Left ventricle myocardium inferior (tissue), 1 donor: ENCODE measurements at places on chromosomes 12 and 14. TPM values are rescaled to one million over a fixed set of nuclear protein-coding genes. Genes with fewer than 3 reads are reported as not detected.

Gene MYH6
- 1,823 TPM for total RNA-seq

Gene PLD4
- 0.44 TPM for total RNA-seq

Gene DNAI7
- total RNA-seq, result 1.1 TPM

GRCh38 chr12:100201604-100202423 lies 1.2 kb downstream of the ACTR6 start:
- no peak for DNase-seq
- peaks cover 17% of the 10 kb centered on the region for H3K36me3 ChIP-seq
- no peaks in the 10 kb centered on the region for H3K27me3 ChIP-seq
- H3K4me1 ChIP-seq, result peaks cover 35% of the 10 kb centered on the region
- H3K27ac ChIP-seq, result no peak overlapping the region

DNA sequence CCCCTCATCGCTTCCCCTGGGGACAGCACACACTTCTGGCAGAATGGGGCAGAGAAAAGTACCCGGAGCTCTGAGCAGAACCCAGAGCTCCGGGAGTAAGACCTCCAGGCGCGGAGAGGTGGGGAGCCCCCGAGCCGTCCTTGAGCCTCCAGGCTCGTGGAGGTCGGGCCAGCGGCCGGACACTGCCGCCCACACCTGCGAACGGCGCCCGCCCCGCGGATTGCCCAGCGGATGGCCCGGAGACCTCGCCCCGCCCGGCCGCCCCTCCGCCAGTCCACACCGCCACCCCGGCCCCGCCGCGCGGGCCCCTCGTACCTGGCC lies 344 bp downstream of the SPTLC2 start:
- no peak for DNase-seq
- peak overlapping the region; percentile 90 for H3K4me3 ChIP-seq
- H3K36me3 ChIP-seq, result no peaks in the 10 kb centered on the region
- H3K27ac ChIP-seq, result peak overlapping the region; percentile 93
- peaks cover 29% of the 10 kb centered on the region for H3K4me1 ChIP-seq

- no peak overlapping the region for H3K27ac ChIP-seq
- H3K4me1 ChIP-seq, result peaks cover 7% of the 10 kb centered on the region
- H3K4me3 ChIP-seq, result no peak overlapping the region
- peak; percentile 61 for DNase-seq
- peaks cover 37% of the 10 kb centered on the region for H3K27me3 ChIP-seq
- no peaks in the 10 kb centered on the region for H3K36me3 ChIP-seq
These were observed 61.7 kb downstream of the PRMT8 start for GRCh38 chr12:3552726-3553045.

DNA sequence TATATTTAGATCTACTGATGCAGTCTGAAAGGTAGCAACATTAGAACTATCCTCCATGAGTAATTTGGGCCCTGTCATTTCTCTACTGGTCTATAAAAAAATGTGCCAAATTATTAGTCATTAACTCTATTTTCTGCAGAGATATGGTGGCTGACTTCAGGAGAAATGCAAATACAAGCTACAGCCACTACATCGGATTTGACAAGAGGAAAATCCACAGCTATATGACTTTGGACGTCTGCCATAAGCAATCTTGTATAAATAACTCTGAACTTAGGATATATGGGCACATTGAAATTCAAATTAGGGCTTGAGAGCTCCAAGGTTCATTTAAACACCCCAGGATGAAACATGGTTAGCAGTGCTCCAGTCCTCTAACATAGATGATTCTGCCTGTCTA lies 983.0 kb upstream of the LRFN5 start:
- no peak overlapping the region for H3K27ac ChIP-seq
- H3K4me3 ChIP-seq, result no peak overlapping the region
- DNase-seq, result no peak

GRCh38 chr12:52182384-52182783 lies 9.4 kb downstream of the KRT80 start:
- H3K4me1 ChIP-seq, result peaks cover 68% of the 10 kb centered on the region
- H3K27ac ChIP-seq, result no peak overlapping the region
- H3K36me3 ChIP-seq, result no peaks in the 10 kb centered on the region
- no peaks in the 10 kb centered on the region for H3K27me3 ChIP-seq

DNA sequence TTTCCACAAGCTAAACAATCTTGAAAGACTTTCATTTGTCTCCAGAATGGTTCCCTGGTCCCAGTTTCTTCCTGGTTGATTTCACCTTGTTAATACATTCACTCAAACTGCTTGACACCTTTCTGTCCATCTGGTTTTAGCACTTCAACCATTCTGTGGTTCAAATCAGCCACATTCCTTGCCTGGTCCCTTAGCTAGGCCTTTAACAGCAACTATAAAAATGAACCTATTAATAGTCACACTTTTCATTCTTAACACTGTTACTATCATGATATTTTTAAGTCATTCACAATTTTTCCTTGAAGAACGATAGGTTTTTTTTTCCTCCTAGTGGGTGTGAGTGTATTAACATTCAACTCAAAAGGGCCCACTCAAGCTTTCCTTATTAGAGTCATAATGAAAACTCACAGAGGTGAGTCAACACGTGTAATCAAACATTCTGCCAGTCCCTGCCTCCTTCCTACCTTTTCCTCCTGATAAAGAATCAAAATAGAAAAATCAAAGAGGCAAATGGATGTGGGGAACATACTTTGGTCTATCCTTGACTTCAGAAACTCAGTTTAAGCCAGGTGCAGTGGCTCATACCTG lies 34.4 kb upstream of the CCNT1 start:
- no peak for DNase-seq
- H3K4me3 ChIP-seq, result no peak overlapping the region
- no peaks in the 10 kb centered on the region for H3K4me1 ChIP-seq
- no peaks in the 10 kb centered on the region for H3K36me3 ChIP-seq

DNA sequence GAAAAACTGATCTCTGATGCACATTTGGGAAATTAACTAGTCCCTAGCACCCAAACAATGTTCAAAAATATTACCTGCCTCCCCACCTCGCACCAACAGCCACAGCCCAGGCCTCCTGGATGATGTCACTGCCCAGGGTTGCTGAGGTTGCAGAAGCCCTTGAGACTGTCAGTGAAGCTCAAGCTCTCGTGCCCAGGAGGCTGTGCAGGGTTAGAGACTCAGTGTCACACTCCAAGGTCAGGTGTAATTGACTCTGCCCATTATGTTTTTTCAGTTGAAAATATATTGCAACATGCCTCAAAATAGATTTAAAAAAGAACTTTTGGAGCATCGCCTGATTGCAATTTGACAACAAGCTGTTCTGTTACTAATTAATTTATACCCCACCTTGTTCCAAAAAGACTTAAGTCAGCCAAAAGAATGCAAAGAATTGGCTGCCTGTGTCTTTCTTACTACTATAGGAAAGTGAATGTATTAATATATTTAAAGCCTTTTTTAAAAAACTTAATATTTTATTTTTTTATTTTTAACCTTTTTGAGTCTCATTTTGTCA lies 72.3 kb downstream of the CMAS start:
- H3K4me1 ChIP-seq, result peaks cover 3% of the 10 kb centered on the region
- DNase-seq, result no peak
- no peaks in the 10 kb centered on the region for H3K36me3 ChIP-seq
- no peaks in the 10 kb centered on the region for H3K27me3 ChIP-seq
- no peak overlapping the region for H3K27ac ChIP-seq

DNA sequence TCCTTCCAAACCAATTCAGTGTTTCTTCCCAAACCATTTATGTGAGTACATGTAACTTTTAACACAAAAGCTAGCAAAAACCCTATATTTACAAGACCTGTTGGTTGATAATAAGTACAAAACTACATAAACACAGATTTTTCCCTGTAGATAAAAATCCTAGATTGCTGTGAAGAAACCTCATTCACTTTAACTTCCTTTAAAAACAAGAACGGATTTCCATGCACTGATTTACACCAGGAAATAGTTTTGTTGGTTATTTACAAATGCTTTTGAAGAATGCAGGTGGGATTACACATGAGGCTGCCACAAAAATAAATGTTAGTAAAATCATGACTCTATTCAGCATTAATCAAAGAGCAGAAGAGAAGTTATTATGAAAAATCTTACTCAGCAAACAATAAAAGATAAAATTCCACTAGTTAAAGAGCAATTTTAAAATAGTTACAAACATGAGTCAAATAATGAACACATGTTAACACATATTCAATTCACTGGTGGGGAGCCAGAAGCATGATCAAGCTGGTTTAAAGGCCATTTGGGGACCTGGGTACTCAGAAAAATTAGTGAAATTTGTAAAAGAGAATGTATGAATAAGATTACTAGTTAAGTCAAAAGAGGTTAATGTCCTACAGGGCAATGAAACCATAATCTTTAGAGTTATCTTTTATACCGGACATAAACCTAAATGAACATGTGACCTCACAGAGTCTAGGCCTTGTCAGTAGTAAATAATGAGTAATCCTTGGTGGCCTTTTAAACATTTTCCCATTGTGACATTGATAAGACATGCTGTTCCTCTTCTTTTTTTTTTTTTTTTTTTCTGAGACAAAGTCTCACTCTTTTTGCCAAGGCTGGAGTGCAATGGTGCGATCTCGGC lies 79.9 kb downstream of the PHLDA1 start:
- DNase-seq, result no peak
- H3K27ac ChIP-seq, result peak overlapping the region; percentile 50
- H3K27me3 ChIP-seq, result no peaks in the 10 kb centered on the region
- no peaks in the 10 kb centered on the region for H3K36me3 ChIP-seq
- no peak overlapping the region for H3K4me3 ChIP-seq

DNA sequence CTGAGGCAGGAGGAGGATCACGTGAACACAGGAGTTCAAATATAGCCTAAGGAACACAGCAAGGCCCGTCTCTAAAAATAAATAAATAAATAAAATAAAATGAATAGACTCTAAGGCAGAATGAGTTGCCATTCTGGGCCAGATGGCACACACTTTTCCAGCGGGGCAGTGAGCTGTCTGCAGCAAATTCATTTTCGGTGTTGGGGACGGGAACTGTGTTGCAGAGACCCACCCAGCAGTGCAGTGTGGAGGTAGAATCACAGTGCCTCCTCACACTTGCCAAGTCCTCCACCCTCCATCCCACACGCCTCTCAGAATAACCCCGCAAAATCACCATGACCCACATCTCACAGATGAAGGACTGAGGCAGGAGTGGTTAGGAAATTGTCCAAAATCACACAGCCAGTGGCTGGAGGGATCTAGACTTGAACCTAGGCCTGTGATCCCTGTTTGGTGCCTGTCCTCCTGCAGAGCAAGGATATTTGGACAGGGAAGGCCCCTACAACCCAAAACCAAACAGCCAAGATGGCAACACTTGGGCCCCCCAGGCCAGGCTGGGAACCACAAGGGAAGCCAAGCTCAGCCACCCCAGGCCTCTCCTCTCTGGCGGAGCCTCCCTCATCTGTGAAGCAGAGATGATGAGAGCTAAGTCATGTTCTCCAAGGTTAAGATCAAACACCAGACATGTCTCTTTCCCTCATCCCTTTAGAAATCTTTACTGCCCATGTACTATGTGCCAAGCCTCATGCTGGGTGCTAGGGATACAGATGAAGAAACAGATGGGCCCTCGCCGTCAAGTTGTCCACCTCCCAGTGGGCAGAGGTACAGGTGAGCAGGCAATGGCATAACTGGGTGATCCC lies 152.7 kb downstream of the DPF3 start:
- DNase-seq, result no peak
- H3K4me3 ChIP-seq, result no peak overlapping the region
- no peak overlapping the region for H3K27ac ChIP-seq
- no peaks in the 10 kb centered on the region for H3K27me3 ChIP-seq

DNA sequence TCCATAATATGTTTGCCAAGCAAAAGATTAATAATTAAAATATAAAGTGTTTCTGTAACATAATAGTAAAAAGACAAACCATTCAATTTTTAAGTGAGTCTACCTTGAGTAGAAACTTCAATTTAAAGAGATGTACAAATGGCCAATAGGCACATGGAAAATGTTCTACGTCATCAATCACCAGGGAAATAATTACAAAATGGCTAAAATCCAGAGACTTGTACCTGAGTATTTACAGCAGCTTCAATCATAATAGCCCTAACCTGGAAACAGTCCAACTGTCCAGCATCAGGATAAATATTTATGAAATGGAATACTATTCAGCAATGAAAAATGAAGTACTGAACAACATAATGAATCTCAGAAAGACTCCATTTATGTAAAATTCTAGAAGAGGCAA lies 95.5 kb upstream of the FAR2 start:
- no peaks in the 10 kb centered on the region for H3K4me1 ChIP-seq
- no peak overlapping the region for H3K27ac ChIP-seq
- no peaks in the 10 kb centered on the region for H3K36me3 ChIP-seq

GRCh38 chr12:66852091-66852490 lies 173.2 kb upstream of the GRIP1 start:
- no peak overlapping the region for H3K4me3 ChIP-seq
- H3K27ac ChIP-seq, result no peak overlapping the region
- H3K27me3 ChIP-seq, result no peaks in the 10 kb centered on the region
- no peaks in the 10 kb centered on the region for H3K36me3 ChIP-seq
- no peaks in the 10 kb centered on the region for H3K4me1 ChIP-seq
- DNase-seq, result no peak

GRCh38 chr14:62159314-62159713 lies 397.1 kb downstream of the SNAPC1 start:
- no peaks in the 10 kb centered on the region for H3K36me3 ChIP-seq
- no peak overlapping the region for H3K4me3 ChIP-seq
- H3K27ac ChIP-seq, result no peak overlapping the region
- no peaks in the 10 kb centered on the region for H3K4me1 ChIP-seq
- no peak for DNase-seq
- H3K27me3 ChIP-seq, result peaks cover 51% of the 10 kb centered on the region
